ENCODE measurements at places on chromosomes 3 and 15.

DNA sequence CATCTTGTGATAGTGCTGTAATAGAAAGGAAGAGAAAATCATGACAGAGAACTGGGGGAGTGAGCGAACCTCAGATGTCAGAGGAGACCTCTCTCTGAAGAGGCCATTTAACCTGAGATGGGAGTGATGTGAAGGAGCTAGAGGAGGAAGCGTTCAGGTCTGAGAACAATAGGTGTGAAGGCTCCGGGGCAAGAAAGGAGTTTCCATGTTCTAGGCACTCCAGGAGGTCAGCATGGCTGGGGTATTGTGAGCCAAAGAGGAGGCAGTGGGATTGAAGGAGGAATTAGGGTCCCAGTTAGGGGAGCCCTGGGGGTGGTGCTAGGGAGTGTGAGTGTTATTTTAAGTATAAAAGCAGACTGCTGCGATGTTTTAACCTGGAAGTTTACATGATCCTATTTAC lies 8.8 kb upstream of the FILIP1L start:
- no peak for DNase-seq

- DNase-seq: no peak
Observed at GRCh38 chr3:163939926-163940325, 1138.4 kb downstream of the SI start.

- no peak for DNase-seq
Observed at GRCh38 chr15:66472176-66472999, 25.2 kb downstream of the SNAPC5 start.

DNA sequence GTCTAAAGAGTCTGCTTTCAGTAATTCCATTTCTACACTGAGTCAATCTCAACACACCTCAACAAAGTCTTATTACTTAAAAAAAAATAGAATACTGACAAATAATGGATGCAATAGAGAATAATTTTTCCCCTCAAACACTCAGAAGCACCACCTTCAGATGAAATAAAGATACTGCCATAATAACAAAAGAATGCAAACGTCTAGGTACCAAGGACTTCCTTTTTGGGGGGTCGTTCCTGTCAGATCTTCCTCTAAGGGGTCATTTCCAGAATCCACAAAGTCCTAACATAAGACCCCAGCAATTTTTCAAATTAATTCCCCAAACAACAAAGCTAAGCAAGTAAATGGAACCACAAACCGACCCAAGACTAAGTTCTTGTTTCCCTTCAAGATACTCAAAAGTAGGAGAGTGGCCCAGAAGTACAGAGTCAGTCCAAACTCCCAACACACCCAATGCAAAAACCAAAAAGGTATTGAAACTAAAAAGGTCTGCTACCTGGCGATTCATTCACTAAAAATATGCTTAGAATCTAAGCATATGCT lies 1.3 kb downstream of the RYK start:
- DNase-seq: no peak

GRCh38 chr3:161579395-161580126 lies 83.0 kb downstream of the OTOL1 start:
- no peak for DNase-seq

All from stimulated activated CD4-positive, alpha-beta T cell treated with anti-CD3 and anti-CD28 coated beads, Interleukin-12 subunit alpha, Interleukin-12 subunit beta, amount 100 ng/mL, for 4 hours (primary cell).